Hematopoietic multipotent progenitor cell treated with erythropoietin and hydrocortisone succinate and interleukin-3 and kit ligand, for 6 days (in vitro differentiated cells): ENCODE measurements at places on chromosomes 5 and 9.

GRCh38 chr5:34502581-34502980 lies 153.5 kb upstream of the RAI14 start:
- DNase-seq: no peak

DNA sequence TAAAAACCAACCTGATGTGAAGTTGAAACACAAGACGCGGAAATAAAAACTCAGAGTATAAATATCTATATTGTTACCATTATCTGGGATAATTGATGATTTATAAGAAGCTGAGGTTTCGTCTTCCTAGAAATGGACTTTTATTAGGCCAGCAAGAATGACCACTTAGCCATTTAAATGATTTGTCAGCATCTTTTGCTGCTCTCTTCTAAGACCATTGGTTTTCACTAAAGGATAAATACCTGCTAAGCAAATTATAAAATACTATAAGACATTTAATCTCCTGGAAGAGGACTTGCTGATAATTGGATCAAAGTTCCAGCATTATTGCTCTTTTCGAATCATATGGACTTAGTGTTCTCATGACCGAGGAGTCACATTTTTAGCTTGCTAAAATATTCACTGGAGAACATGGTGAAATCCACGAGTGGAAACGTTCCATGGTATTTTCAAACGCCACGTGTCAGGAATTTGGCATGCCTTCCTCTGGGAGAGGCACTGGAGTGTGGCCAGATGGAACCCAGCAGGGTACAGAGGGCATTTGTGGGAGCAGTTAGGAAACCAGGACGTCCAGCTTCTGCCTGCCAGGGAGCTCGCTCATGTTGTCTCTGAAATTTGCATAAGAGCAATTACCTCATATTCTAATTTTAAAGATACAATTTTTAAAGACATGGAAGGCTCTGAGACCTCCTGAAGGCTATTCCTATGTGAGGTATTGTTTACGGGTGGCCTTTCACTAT lies 43.1 kb downstream of the TNFAIP8 start:
- DNase-seq: no peak

DNA sequence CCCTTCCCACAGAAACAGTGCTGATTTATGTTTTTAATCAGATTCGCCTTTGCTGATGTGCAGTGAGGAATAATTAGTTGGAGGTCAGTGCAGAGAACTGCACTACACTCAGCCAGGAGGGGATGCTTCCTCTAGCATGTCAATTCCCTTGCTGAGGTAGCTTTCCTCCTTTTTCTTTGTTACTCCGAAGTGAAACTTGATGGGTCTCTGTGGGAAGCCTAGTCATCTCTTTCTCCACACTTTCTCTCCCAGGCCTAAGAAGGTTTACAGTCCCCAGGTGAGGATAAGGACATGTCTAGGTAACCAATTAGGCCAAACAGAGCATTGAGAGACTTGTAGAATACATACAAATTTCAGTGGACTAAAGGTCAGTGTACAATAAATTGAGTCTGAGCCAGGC lies 461.8 kb downstream of the KIF4B start:
- DNase-seq: no peak

DNA sequence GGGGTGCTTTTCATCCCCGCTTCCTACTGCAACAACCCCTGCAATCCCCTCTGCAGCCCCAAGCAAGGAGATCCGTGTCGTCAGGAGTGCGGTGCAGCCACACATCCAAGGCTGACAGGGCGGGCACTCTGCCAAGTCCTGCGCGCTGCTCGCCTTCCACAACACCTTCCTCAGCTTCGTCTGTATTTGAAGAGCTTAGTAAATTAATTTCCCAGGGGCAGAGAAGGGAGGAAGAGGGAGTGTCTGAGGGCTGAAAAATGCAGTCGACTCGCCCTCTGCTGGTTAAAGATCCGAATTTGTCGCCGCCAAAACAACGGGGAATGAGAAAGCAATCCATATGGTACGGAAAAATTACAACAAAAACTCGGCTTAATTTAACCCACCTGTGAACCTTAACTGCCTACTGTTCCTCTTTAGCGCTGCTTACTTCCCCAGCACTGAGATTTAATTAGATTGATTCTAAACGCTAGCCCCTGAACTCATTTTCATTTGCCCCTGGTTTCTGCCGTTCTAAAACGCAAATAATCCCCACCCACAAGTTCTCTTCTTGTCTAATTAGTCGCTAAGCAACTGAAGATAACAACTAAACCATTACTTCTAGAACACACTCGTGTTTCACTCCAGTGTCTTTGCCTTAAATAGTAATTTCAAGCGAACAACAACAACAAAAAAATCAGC lies 10.9 kb upstream of the PCDHB1 start:
- DNase-seq: peak; percentile 1

GRCh38 chr9:132241840-132242620 lies 80.2 kb downstream of the NTNG2 start:
- DNase-seq: peak; percentile 49

GRCh38 chr9:97895695-97896332 lies 26.5 kb downstream of the TRMO start:
- peak; percentile 62 for DNase-seq

- no peak for DNase-seq
Observed at GRCh38 chr9:116280529-116280928, 126.9 kb downstream of the PAPPA start.

DNA sequence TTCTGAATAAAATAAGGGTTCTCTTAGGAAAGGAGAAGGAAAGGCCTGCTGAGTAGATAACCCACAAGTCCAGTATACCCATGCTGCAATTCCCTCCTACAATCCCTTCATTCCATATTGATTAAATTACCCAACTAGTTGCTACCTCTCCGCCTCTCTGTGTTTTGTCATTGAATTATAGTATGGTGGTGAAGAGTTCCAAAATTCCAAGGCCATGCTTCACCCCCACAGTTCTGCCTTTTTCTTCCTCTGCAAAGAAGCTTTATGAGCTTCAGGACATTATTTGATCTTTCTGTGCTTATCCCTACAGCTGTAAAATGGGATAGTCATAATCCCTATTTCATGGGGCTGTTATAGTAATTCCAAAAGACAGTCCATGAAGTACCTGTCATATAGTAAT lies 215.6 kb downstream of the ACTL7B start:
- DNase-seq: no peak

- no peak for DNase-seq
Observed at GRCh38 chr9:99340281-99340680, 118.2 kb downstream of the SEC61B start.

DNA sequence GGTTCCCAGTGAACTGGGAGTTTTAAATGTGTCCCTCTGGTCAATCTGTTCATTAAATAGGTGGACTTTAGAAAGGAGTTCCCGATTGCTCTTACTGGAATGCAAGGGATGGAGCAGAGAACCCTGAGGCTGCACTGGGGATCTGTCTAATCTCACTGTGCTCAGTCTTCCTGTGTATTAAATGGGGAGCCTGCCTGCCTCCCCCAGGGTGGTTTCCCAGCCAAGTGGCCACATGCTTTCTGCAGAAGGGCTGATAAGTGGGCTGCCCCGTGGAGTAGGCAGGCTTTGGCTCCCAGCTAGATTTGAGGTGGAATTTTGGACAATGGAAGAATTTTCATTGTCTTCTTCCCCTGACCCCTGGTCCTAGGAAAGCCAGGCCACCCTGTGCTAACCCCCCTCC lies 14.0 kb upstream of the PHYHD1 start:
- DNase-seq: peak; percentile 58

DNA sequence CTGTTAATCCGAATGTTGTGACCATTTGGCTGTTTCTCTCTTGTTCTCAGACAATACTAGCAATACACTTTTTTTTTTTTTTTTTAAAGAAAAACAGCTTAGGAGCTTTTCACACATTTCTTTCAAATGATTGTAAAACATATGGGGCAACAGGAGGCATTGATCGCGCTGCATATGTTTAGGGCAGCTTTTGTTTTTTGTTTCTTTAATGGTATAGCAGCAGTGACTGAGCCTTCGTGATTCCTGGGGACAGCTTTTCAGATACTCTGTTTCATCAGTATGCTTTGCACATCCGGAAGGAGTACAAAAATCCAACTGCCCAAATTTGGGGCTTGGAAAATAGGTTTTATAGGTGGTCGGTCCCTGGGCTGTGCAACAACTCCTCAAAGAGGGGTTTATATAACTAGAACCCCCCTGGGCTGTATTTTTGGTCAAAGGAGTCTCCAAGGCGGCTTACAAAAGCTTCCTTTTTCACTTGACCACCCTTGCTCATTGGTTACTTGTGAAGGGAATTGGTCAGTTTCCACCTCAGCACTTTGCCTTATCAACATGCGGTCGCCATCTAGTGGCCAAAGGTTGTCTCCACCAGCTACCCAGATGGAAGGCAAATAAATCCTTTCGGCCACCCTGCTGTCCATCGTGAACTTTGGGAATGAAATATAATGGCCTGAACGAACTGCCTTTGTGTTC lies 91.8 kb downstream of the PDE6A start:
- peak; percentile 85 for DNase-seq

DNA sequence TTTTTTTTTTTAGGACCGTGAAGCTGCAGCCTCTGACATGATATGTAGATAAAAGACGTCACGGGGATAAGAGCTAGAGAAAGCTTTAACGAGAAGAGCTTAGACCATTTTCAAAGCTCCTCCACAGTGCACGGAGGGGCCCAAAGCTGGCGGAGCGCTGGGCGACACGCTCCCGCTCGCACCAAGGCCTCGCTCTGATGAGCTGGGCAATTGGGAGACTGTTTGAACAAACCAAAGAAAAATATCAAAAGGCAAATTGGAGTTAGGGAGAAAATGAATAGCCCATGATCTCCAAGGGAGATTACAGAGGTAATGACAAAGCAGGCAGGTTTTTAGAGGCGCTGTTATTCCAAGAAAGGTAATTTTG lies 179.4 kb downstream of the SREK1 start:
- DNase-seq: no peak

- peak; percentile 36 for DNase-seq
Observed at GRCh38 chr5:62732677-62733121, 154.1 kb downstream of the LRRC70 start.

DNA sequence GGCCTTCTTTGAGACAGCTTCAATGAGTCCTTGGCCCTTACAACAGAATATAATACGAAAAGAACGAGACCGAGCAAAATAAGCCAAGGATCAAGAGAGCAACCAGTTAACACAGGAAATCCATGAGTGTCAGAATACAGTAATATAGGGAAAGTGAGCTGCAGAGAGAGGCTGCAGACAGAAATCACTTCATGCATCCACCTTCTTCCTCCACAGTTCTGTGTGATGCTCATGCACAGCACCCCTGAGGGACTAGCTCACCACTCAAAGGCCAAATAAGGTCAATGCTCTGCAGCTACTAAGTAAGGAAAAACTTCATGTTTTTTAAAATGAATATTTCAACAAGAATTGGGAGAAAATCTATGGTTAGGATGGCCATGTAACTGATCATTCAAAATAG lies 257.1 kb downstream of the MCTP1 start:
- DNase-seq: no peak

- no peak for DNase-seq
Observed at GRCh38 chr9:37947471-37947870, 43.5 kb upstream of the SLC25A51 start.

- no peak for DNase-seq
Observed at GRCh38 chr5:109907731-109908130, 218.0 kb downstream of the MAN2A1 start.

- no peak for DNase-seq
Observed at GRCh38 chr5:145804701-145805100, 30.4 kb downstream of the PRELID2 start.
